ENCODE measurements at places on chromosomes 7 and 10. TPM values are rescaled to one million over a fixed set of nuclear protein-coding genes. Genes with fewer than 3 reads are reported as not detected.

- DNase-seq, result no peak
These were observed 153.8 kb downstream of the PRKG1 start for GRCh38 chr10:51227897-51228713.

DNA sequence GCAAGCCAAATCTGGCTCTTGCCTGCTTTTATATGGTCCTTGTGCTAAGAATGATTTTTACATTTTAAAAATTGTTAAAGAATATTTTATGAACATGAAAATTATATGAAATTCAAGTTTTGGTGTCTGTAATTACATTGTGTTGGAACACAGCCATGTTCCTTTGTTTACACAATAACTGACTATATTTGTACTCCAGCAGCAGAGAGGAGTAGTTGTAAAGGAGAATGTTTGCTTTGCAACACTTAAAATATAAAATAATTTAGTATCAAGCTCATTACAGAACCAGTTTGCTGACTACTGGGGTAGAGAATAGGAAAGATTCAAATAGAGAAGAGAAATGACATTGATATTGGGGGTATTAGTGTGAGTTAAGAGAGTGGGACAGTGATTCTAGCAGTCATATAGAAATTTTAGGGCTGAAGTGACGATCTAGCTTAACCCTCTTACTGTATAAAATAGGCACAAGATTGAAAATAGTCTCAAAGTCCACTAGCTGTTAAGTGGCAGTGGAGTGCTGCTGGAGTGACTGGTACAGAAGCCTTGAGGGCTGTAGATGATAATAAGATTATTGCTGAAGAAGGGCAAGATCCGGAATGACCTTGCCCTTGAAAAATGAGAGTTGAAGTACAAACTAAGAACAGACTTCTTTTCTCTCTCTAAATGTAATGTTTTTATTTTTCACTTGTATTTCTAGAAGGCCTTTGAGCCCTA lies 28.2 kb downstream of the SGPL1 start:
- no peak for DNase-seq

The CUBN gene
- 0.89 TPM for total RNA-seq

DNA sequence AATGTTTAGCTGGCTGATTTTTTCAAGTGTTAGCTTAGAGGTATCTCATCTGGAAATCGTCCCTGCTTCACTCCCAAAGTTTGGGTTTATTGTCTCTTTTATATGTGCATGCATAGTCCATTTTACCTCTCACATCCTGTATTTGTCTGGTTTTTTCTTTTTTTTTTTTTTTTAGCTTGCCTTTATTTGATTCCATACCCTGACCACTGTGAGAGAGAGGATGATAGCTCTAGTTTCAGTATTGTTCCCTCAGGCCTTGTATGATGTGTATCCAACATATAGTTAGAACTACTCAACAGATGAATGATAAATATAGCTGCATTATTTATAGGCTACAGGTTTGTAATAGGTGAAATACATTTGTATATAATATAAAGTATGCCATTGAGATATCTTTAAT lies 29.9 kb downstream of the PCGF5 start:
- no peak for DNase-seq

GRCh38 chr10:120437541-120437940 lies 19.5 kb upstream of the PLPP4 start:
- no peak for DNase-seq

All from chondrocyte (in vitro differentiated cells).